ENCODE measurements at places on chromosomes 4 and X.

DNA sequence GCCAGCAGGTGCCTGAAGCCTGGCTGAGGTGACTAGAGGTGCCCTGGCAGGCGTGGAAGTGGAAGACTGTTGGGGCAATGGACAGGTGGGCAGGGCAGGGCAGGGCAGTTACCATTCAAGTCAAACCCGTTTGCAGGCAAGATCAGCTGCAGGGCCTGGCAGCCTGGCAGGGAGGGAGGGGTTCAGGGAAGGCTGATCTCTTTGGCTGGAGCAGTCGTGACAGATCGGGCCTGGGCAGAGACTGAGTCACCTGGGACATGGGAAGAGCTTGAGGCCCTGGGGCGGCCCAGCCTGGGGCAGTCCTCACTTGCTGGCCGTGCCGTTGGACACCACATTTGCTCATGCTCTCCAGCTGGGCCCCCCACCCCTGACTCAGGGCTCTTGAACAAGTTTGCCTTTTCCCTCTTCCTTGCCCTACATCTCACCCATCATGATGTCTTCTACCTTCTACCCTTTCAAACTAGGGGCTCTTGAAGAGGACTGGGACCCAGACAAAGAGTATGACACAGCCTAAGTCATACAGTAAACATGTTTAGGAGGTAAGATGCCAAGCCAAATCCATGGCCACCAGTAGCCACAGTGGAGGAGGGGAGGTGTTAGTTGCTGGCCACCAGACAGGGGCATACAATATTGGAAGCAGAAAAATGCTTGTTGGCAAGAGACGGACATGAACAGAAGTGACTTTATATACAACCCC is 2.0 kb upstream of the ZNF185 start:
- DNase-seq, result no peak

DNA sequence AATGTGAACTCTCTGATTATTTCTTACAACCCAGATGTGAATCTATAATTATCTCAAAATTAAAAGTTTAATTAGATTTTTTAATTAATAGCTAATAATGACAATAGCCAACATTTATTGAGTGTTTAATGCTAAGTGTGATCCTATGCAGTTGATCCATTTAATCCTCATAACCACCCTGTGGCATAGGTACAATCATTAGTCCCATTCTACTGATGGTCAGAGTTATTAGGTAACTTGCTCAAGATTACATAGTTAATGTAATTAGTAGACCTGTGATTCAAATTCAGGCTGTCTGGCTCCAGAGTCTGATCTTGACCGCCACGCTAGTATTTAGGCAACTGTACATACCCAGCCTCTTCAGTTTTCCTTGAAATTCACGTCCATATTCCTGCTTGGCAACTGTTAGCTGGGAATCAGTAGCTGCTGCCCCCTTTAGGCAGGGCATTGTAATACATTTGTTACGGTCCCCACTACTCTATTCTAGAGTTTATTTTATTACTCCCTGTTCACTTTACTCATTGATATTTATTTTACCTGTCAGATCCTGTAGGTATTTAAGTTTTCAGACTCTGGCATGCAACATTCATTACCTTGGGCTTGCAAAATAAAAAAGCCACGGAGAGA is 20.6 kb upstream of the TEC start:
- DNase-seq, result no peak

DNA sequence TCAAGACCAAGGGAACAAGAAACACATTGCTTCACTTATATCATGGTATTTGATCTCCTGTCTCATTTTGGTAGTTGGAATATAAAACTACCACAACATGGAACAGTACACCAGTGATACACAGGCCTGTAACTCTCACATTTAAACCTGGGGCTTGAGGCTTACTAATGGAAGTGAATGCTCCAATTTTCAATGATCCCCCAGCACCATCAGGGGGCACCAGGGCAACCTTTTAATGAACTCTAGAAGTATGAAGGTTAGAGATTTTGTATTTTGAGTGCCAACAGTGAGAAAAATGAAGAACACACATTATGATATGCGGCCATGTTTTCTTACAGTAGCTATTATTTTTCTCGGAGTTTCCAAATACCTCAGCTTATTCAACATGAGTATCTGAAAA is 50.7 kb downstream of the C4orf33 start:
- no peak for DNase-seq

DNA sequence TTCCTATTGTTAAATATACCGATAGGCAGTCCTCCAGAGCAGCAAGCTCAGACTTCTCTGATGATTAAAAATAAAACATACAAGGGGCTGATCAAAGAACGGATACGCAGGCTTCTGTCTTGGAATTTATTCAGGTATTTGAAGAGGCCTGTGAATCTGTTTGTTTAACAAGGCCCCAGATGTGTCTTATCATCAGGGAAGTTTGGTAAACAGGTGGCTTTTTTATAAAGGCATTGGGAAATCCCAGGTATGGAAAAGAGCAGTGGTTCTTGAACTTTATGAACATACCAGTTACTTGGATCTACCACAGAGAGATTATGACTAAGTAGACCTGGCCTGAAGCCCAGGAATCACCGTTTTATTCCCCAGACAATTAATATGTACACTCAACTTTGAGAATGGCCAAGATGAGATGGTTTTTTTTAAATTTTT is 47.9 kb downstream of the SOWAHB start:
- no peak for DNase-seq

DNA sequence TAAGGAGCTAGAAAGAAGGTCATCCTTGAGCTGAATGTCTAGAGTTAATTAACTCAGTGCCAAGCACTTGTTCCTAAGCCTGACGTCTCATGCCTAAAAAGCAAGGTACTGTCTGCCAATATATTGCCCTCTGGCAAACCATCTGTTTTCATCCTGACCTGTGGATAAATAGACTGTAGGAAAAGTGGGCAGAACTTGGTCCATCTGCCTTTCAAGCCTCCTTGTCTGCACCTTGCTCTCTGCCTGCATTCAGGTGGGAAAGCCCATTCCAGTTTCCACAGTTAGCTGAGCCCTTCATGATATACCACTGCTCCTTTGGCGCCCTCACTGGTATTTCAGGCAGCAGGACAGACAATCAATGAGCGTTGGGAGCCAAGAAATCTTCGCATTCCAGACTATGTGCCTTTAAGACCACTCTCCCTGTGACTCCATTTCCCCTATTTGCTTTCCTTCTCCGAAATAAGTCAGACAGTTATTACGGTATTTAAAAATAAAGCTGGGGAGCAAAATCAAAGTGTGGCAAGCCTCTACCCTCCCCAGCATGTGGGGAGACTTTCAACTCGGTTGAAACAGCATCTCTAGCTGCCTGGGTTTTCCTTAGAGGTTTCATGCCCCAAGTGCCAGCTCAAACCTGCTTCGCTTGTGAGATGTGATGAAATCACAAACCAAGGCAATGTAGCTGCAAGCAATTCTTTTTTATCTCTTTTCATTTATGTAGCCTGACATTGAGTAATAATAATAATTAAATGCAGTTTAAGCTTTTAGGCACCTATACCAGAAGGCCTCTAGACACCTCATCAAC is 2.5 kb upstream of the CCDC149 start:
- DNase-seq, result no peak

DNA sequence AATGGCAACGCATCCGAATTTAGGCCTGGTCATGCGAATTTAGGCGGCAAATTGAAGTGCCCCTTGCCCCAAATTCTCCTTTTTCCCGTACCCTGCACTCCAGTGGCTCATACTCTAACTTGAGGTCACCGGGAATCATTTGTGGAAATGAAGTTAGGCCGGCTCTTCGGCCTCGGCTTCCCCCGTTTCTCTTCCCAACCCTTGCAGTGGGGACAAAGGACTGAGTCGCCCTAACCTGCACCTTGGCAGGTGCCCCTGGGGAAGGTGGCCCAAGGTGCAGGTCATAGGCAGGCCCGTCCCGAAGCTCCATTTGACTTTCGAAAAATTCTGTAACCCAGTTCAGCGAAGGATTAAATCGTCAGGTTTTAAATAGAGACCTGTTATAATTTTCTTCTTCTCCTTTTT is 811 bp downstream of the SRD5A3 start:
- no peak for DNase-seq

All from cerebellar nuclear complex (tissue), 1 donor.